ENCODE measurements at places on chromosomes 11 and 22.

DNA sequence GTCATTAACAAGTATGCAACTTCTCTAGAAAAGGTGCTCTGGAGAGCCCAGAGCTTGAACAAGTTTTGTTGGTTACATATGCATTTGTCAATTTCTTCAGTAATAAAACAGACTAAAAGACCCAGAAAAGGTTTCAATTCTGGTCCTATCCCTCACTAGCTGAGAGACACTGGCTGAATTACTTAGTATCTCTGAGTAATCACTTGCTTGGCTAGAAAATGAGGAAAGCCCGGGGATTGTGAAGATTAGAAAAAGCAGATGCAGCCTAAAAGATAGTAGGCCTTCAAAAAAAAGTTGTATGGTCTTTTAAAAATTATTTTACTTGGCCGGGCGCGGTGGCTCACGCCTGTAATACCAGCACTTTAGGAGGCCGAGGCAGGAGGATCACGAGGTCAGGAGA lies 41.2 kb downstream of the MAPK1 start:
- no peak for DNase-seq

DNA sequence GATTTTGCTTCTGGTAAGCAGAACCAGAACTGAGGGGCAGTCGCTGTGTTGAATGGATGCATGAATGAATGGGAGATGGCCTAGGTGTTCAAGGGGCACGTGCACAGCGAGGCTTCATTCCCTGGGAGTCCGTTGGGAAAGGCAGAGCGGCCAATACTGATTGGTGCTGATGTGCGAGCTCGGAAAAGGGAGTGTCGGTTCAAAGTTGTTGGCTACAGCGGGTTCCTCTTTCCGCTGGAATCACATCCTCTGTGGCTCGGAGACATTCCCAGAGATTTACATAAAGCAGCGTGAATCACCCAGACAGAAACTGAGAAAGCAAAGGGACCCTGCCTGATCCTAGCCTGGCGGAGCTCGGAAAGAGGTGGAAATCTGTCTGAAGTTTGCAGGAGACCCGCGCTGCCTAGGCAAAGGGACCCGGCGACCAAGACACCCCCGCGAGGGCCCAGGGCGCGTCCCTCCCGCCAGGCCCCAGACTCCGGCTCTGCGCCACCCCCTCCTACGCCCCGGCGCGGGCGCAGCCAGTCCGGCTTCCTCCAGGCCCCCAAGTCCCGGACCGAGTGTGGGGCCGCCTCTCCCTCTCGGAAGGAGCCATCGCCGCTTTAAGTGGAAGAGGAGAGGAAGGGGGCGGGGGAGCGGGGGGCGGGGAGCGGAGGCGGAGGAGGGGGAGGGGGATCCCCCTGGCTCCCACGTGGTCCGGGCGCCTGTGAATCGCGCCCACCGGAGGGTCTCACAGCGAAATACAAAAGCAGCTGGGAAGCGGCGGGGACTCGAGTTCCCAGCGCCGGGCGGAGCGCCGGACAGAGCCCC lies at the start of gene FJX1:
TSS of gene FJX1 (plus strand) at position 774 of the 810 bp plus-strand sequence. CDS start 177 bp downstream, outside the sequence.
- DNase-seq: no peak

- no peak for DNase-seq
These were observed 39.9 kb downstream of the KCNC1 start for GRCh38 chr11:17774232-17775034.

DNA sequence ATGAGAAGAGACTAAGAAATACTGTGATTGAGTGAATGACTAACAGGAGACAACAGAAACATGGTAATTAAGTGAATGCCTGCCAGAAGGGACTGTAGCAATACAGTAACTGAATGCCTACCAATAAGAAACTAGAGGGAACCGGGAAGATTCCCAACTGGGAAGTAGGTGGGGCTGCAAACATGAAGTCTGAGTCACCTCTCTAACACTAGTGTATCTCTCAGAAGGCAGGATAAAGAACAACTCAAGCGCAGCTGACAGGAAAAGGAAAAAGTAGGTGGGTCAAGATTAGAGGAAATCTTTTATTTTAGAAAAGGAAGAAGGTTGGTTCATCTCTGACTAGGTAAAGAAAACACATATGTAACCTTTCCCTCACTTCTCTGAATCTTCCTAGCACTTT lies 14.0 kb downstream of the C11orf42 start:
- DNase-seq: no peak

GRCh38 chr11:135027461-135027860 lies 615.4 kb upstream of the B3GAT1 start:
- no peak for DNase-seq

- DNase-seq: no peak
These were observed at the start of gene TRIM22 for GRCh38 chr11:5689551-5689983. Gene TRIM22, plus strand, starts transcription at chr11:5689790. Its CDS starts 6,443 bp downstream, at chr11:5696233.

- no peak for DNase-seq
These were observed 741 bp upstream of the NAV2 start for GRCh38 chr11:19711911-19712280.

DNA sequence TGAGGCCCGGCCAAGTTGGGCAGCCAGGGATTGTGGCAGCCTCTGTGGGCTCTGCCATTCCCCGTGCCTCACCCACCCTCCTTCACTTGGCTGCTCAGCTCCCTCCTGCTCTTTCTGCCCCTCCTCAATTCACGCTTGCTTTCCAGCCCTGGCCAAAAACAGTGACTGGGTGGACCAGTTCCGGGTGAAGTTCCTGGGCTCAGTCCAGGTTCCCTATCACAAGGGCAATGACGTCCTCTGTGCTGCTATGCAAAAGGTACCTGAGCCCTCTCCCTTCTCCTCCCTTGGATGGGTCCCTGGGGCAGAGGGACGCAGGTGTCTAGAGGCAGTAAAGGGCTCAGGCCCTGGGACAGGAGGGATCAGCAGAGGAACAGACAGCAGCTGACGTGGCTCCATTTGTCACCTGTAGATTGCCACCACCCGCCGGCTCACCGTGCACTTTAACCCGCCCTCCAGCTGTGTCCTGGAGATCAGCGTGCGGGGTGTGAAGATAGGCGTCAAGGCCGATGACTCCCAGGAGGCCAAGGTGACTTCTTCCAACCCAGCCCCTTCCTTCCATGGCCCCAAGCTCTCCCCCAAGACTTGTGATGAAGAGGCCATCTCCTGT lies 2.7 kb downstream of the FREY1 start:
- DNase-seq: no peak

DNA sequence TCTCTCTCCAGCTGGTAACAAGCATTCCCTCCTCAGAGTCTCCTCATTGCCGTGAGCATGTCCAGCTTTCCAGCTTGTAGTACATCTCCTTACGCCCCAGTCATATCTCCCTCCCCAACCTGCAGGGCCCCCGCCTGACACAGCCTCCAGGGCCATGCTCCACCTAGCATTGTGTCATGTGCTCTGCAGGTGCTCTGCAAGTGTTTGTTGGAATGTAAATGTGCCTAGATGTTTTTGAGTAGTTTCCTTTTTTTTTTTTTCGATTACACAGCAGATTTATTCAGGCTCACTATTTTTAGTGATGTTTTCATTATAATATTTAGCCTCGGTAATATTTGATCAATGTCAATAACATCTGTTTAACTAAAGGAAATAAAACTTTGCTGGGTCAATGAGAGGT lies 82.5 kb downstream of the NCAM1 start:
- no peak for DNase-seq

GRCh38 chr11:22510741-22511140 lies 114.9 kb downstream of the FANCF start:
- no peak for DNase-seq

DNA sequence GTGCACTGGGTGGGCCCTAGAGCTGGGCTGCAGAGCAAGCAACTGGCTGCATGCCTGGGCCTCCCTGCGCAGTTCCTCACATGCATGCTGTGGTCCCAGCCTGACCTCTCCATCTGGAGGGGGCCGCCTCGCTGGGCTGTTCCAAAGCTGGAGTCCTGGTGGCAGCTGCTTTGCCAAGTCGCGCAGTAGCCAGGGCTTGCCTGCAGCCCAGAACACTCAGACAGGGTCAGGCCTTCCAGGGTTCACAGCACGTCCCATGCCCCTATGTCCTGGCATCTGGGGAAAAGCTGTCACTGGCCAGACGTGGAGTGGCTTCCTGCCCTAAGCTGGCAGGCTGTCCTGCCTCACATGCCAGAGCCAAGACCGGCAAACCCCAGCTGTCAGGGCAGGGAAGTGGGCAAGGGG lies 16.5 kb upstream of the CDC42EP2 start:
- no peak for DNase-seq

DNA sequence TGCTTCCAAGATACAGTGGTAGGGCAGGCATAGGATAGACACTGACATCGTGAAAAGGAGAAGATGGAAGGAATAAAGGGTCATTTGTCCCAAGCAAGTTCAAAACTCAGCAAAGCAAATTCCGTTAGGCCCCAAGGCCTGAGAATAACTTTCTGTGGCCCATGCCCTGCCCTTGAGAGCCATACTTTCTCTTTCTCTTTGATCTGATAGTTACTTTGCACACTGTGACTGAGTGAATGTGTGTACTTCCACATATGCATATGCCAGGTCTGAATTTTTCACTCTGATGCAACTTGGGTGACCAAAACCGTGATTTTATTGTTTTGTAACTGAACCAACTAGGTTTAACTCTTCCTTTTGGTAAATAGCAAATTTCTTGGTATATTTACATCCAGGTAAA lies 371.5 kb downstream of the RAB38 start:
- DNase-seq: no peak

- DNase-seq: no peak
These were observed 31.5 kb downstream of the CD44 start for GRCh38 chr11:35170503-35170902.

- DNase-seq: no peak
These were observed 4.0 kb downstream of the P4HA3 start for GRCh38 chr11:74307434-74307833.
